ENCODE measurements at places on chromosomes 6 and 20. TPM values are rescaled to one million over a fixed set of nuclear protein-coding genes. Genes with fewer than 3 reads are reported as not detected.

The RAMACL gene
- 0.30 TPM for total RNA-seq

The SLC35D3 gene
- total RNA-seq = 0.37 TPM

- H3K27me3 ChIP-seq = no peaks in the 10 kb centered on the region
- H3K27ac ChIP-seq = peak overlapping the region; percentile 21
- H3K4me1 ChIP-seq = peaks cover 67% of the 10 kb centered on the region
Observed at GRCh38 chr6:136961848-136962247, 39.7 kb downstream of the SLC35D3 start.

DNA sequence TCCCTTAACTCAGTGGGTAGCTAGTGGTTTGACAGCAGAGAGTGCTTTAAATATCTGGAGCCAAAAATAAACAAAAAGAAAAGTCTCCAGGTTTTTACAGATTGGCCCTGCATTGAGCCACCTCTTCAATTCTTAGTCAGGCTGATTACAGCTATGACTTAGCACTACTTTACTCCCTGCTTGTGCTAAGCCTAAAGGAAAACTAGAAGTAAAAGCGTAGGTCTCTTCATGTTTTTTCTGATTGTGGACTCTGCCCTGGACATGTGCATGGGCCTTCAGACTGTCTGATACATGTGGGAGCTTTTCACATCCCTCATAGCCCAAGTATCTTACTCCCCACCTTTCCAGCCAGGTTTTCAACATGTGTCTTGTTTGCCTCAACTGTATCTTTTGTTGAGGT is 33.3 kb downstream of the KPNA5 start:
- H3K27ac ChIP-seq = peak overlapping the region; percentile 42
- peaks cover 4% of the 10 kb centered on the region for H3K4me1 ChIP-seq
- no peak for DNase-seq
- H3K4me3 ChIP-seq = no peak overlapping the region

DNA sequence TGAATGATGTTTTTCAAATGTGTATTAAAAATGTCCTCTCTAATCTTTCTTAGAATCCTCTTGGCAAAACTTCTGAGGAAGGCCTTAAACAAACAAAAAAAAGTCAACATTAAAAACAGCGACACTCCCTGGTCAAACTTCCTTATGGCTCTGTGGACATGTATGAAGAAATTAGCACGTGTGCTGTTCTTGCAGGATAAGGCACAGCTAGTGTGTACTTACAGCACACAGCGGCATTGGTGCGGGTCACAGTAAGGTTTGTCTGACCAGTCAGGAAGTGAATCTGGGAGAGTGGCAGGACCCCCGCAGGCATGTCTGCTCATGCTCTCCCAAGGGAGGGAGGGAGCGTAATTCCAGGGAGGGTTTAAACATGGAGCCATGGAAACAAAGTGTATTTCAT is 38.8 kb downstream of the SLC22A1 start:
- H3K4me3 ChIP-seq = no peak overlapping the region
- H3K27ac ChIP-seq = no peak overlapping the region
- H3K27me3 ChIP-seq = no peaks in the 10 kb centered on the region
- peaks cover 6% of the 10 kb centered on the region for H3K36me3 ChIP-seq
- peaks cover 26% of the 10 kb centered on the region for H3K4me1 ChIP-seq

DNA sequence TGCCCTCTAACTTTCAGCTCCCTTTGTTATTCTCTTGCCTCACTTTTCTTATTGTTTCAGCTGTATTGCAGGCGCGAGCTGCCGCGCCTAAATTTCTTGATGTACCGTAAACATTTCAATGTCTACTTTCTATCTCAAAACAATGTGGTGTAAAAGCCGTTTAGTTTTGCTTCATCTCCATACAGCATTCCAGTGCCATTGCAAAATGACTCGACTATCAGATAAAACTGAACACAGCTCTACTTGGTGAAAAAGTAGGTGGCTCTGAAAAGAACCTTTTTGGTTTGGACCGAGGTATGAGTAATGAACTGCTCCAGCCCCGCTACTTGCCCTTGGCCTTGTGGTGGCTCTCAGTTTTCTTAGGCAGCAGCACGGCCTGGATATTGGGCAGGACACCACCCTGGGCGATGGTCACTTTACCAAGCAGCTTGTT is 74.6 kb downstream of the OR2B2 start:
- no peaks in the 10 kb centered on the region for H3K27me3 ChIP-seq
- no peak overlapping the region for H3K4me3 ChIP-seq
- peaks cover 30% of the 10 kb centered on the region for H3K4me1 ChIP-seq
- DNase-seq = no peak
- no peaks in the 10 kb centered on the region for H3K36me3 ChIP-seq

The RAET1E gene
- not detected for total RNA-seq

The PLTP gene
- total RNA-seq = 133 TPM

- no peak overlapping the region for H3K4me3 ChIP-seq
- no peak overlapping the region for H3K27ac ChIP-seq
- no peak for DNase-seq
- peaks cover 17% of the 10 kb centered on the region for H3K4me1 ChIP-seq
Observed at GRCh38 chr6:96899451-96899998, 1.8 kb upstream of the NDUFAF4 start.

DNA sequence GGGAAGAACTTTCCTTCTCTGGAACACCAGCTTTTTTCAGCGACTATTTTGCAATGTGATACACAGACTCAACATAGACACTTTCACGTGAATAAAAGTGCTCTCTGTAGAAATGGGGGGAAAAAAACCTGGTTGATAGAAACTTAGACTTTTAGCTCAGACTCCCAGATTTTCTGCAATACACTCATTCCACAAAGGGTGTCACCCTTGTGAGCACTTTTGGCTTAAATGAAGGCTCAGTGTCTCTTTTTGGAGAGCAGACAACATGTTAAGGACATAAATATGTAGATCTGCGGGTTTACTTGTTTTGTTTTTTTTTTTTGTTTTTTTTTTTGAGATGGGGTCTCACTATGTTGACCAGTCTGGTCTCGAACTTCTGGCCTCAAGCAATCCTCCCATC is 579.6 kb downstream of the PTPRT start:
- DNase-seq = no peak
- no peaks in the 10 kb centered on the region for H3K27me3 ChIP-seq
- H3K4me1 ChIP-seq = peaks cover 6% of the 10 kb centered on the region

The IL20RA gene
- 1.3 TPM for total RNA-seq

- peak overlapping the region; percentile 27 for H3K4me3 ChIP-seq
- H3K36me3 ChIP-seq = no peaks in the 10 kb centered on the region
- H3K27ac ChIP-seq = no peak overlapping the region
- H3K4me1 ChIP-seq = peaks cover 40% of the 10 kb centered on the region
- no peaks in the 10 kb centered on the region for H3K27me3 ChIP-seq
Observed at GRCh38 chr6:6890400-6890858, 217.3 kb upstream of the RREB1 start.

- DNase-seq = peak; percentile 41
- H3K4me3 ChIP-seq = peak overlapping the region; percentile 21
- no peaks in the 10 kb centered on the region for H3K36me3 ChIP-seq
- peaks cover 87% of the 10 kb centered on the region for H3K4me1 ChIP-seq
- peak overlapping the region; percentile 93 for H3K27ac ChIP-seq
- H3K27me3 ChIP-seq = no peaks in the 10 kb centered on the region
Observed at GRCh38 chr6:21769405-21769861, 175.9 kb downstream of the SOX4 start.

The NNAT gene
- 59.8 TPM for total RNA-seq

The RIMS1 gene
- total RNA-seq = 1.1 TPM

The SLC22A1 gene
- total RNA-seq = 1.2 TPM

DNA sequence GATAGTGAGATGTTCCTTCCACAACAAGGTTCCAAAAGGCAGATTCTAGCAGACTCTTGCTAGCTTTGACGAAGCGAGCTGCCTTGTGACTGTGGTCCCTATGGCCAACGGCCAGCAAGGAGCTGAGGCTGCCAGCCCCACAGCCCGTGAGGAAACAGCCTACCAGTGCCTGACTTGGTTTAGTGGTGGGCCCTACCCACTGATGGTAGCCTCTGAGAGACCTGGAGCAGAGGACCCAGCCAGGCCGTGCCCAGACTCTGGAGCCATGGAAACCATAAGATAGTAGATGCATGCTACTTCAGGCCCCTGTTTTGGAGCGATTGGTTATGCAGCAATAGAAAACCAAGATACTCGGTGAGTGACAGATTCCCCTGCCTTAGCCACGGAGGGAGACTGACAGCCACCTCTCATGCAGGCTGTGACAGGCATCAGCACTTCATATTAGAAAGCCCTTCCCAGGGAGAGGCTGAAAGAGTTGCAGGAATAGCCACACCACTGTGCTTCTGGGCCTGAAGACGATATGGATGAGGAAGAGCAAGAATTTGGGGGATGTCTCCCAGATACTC is 19.2 kb downstream of the PSMG4 start:
- H3K36me3 ChIP-seq = peaks cover 21% of the 10 kb centered on the region
- H3K27ac ChIP-seq = no peak overlapping the region
- no peaks in the 10 kb centered on the region for H3K27me3 ChIP-seq
- peaks cover 26% of the 10 kb centered on the region for H3K4me1 ChIP-seq
- peak; percentile 7 for DNase-seq
- H3K4me3 ChIP-seq = no peak overlapping the region

The SNAP25 gene
- 0.41 TPM for total RNA-seq

DNA sequence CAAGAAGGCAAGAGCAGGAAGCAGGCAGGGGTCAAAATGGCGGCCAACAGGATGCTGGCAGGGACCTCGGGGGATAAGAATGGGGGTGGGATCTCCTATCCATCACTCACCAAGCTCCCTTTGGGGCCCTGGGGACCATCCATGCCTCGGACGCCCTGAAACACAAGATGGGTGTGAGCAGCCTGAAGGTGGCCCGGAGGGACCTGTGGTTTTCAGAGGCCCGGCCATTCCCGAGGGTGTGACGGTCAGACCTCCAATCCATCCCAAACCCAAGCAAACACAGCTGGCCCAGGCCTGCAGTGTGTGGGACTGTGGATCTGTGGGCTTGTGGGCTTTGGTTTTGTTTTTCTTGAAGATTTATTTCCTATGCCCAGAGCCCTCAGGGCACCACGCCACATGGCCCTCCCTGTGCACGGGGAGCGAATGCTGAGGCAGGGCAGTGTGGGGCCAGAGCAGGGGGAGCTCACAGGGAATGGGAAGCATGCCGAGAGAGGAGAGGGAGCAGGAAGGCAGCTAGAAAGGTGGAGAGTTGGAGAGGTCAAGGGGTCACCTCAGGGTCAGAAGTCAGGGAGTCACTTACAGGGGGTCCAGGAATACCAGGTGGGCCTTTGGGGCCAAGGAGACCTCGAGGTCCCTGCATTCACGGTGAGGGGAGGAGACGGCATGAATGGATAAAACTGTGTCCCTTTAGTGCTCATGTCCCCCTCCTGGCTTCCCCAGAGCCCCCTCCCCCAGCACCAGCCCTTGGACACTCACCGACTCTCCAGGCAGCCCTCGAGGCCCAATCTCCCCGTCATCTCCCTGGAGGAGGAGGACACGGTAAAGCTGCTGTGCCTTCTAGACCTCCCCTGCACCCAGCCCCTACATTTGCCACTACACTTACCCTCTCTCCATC is 14.5 kb downstream of the COL11A2 start:
- peaks cover 14% of the 10 kb centered on the region for H3K27me3 ChIP-seq
- H3K4me1 ChIP-seq = 0 out of 2 replicates have a peak, but pooled peaks cover 1% of the 10 kb centered on the region
- no peaks in the 10 kb centered on the region for H3K36me3 ChIP-seq
- no peak overlapping the region for H3K27ac ChIP-seq
- no peak for DNase-seq

The CST9L gene
- not detected for total RNA-seq

GRCh38 chr20:63442100-63442493 is 30.4 kb downstream of the KCNQ2 start:
- peaks cover 6% of the 10 kb centered on the region for H3K36me3 ChIP-seq
- no peak overlapping the region for H3K27ac ChIP-seq
- no peaks in the 10 kb centered on the region for H3K27me3 ChIP-seq
- DNase-seq = peak; percentile 77
- H3K4me1 ChIP-seq = peaks cover 2% of the 10 kb centered on the region

The CHMP4B gene
- total RNA-seq = 66.1 TPM

DNA sequence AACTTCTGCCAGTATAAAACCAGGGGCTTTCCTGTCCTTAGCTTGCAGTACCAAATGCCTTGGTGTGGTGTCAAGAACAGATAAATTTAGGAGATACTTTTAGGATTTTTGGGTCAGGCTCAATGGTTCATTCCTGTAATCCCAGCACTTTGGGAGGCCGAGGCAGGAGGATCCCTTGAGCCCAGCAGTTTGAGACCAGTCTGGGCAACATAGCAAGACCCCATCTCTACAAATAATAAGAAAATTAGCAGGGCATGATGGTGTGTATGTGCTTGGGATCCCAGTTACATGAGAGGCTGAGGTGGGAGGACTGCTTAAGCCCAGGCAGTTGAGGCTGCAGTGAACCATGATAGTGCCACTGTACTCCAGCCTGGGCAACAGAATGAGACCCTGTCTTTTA is 3.2 kb upstream of the ZBTB12 start:
- H3K4me3 ChIP-seq = no peak overlapping the region
- H3K4me1 ChIP-seq = peaks cover 14% of the 10 kb centered on the region
- no peak for DNase-seq
- H3K27ac ChIP-seq = no peak overlapping the region
- no peaks in the 10 kb centered on the region for H3K36me3 ChIP-seq
- H3K27me3 ChIP-seq = peaks cover 5% of the 10 kb centered on the region

GRCh38 chr6:16190214-16190613 is 48.2 kb upstream of the GMPR start:
- H3K4me1 ChIP-seq = no peaks in the 10 kb centered on the region
- H3K27ac ChIP-seq = no peak overlapping the region
- H3K27me3 ChIP-seq = no peaks in the 10 kb centered on the region
- no peak for DNase-seq

- no peaks in the 10 kb centered on the region for H3K4me1 ChIP-seq
- H3K4me3 ChIP-seq = no peak overlapping the region
- peaks cover 42% of the 10 kb centered on the region for H3K36me3 ChIP-seq
- no peaks in the 10 kb centered on the region for H3K27me3 ChIP-seq
- DNase-seq = no peak
- H3K27ac ChIP-seq = no peak overlapping the region
Observed at GRCh38 chr6:166415833-166416347, 33.1 kb upstream of the MPC1 start.

The CRISP3 gene
- total RNA-seq = not detected

DNA sequence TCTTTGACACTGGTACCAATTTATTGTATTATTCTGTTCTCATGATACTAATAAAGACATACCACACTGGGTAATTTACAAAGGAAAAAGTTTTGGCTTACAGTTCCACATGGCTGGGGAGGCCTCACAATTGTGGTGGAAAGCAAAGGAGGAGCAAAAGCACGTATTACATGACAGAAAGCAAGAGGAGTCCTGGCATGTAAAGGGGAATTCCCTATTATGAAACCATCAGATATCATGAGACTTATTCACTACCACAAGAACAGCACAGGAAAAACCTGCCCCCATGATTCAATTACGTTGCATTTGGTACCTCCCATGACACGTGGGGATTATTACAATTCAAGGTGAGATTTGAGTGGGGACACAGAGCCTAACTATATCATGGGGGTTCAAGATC is 43.4 kb downstream of the SLC22A2 start:
- H3K27me3 ChIP-seq = peaks cover 5% of the 10 kb centered on the region
- H3K36me3 ChIP-seq = peaks cover 63% of the 10 kb centered on the region
- no peak overlapping the region for H3K27ac ChIP-seq
- no peak overlapping the region for H3K4me3 ChIP-seq
- no peak for DNase-seq

GRCh38 chr6:121868206-121868605 is 432.8 kb downstream of the GJA1 start:
- no peak overlapping the region for H3K27ac ChIP-seq
- peaks cover 14% of the 10 kb centered on the region for H3K4me1 ChIP-seq
- H3K4me3 ChIP-seq = no peak overlapping the region
- peaks cover 14% of the 10 kb centered on the region for H3K36me3 ChIP-seq
- H3K27me3 ChIP-seq = no peaks in the 10 kb centered on the region

The C2 gene
- total RNA-seq = 1.3 TPM

Measured in WTC11 (cell line).